Left cardiac atrium (tissue), 4 donors: ENCODE measurements at places on chromosomes 7 and 10. TPM values are rescaled to one million over a fixed set of nuclear protein-coding genes. Genes with fewer than 3 reads are reported as not detected.

The CLCN1 gene
- not detected for total RNA-seq

The OR6B1 gene
- not detected for total RNA-seq

The ABLIM1 gene
- total RNA-seq, result 292 TPM

GRCh38 chr10:104957178-104957841, 316.2 kb downstream of the SORCS3 start:
- DNase-seq, result no peak

DNA sequence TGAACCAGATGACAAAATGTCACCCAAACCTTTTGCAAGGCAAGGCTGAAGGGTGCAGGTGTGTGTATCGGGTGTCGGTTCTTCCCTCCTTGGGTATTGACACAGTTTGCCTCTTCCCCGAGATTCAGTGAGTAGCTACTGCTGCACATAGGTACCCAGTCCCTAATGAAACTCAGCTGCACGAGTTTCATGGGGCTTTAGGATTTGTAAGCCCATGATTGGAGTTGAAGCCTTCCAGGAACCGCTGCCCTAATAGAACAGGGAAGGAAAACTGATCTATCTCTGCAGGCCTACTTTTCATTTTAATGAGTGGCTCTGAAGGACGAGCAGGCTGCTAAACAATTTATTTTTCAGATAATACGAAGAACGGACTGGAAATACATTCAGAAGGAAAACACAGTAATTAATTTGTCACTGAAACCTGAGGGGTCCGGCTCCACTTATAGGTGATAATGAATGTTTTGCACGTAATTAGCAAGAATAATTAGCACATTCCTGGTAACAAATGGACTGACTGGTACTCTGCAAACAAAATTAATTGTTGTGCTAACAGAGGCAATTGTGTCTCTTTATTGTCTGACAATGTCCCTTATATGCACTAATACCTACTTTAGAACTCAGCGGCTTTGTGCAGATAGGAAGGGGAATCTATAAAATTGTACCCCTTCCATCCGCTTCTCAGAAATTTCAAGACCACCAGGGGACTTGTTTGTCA, 49.6 kb upstream of the FZD8 start:
- no peak for DNase-seq

GRCh38 chr10:77715088-77715487, 77.5 kb upstream of the KCNMA1 start:
- DNase-seq, result no peak

GRCh38 chr7:44326261-44327125, 1.1 kb upstream of the CAMK2B start:
- no peak for DNase-seq

DNA sequence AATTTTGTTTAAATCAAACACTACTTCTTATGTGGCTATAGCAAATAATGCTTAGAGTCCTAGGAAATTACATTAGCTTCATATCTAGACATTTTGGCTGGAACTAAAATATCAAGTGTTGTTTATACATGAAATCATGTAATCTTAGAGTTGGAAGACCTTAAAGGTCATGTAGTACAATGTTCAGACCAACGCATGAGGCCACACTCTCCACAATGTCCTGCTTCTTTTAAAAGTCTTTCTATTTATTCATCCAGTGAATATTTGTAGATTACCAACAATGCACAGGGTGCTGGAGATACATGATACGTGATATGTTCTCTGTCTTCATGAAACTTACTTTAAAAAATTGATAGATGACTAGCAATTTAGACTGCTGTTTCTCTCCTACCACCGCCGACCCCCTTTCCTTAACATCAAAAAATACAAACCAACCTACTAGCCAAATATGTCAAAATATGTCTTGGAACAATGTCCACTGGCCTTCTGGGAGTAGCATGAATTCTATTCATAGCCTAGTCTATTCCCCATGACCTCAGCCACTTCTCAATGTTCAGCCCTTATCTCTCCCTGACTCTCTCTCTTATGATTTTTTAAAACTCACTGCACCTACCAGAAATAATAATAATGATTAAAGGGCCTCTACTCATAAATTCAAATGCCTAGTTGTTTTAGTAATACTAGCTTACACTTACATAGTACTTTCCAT, 59.5 kb upstream of the CAV2 start:
- no peak for DNase-seq

GRCh38 chr7:39733881-39734632, 110.7 kb downstream of the RALA start:
- no peak for DNase-seq

- DNase-seq, result no peak
Measured at GRCh38 chr7:82210416-82211184, 233.0 kb downstream of the CACNA2D1 start.

GRCh38 chr10:107451047-107451446, 286.5 kb upstream of the SORCS1 start:
- no peak for DNase-seq

- no peak for DNase-seq
Measured at GRCh38 chr7:116380025-116380424, 119.5 kb upstream of the CAV2 start.

DNA sequence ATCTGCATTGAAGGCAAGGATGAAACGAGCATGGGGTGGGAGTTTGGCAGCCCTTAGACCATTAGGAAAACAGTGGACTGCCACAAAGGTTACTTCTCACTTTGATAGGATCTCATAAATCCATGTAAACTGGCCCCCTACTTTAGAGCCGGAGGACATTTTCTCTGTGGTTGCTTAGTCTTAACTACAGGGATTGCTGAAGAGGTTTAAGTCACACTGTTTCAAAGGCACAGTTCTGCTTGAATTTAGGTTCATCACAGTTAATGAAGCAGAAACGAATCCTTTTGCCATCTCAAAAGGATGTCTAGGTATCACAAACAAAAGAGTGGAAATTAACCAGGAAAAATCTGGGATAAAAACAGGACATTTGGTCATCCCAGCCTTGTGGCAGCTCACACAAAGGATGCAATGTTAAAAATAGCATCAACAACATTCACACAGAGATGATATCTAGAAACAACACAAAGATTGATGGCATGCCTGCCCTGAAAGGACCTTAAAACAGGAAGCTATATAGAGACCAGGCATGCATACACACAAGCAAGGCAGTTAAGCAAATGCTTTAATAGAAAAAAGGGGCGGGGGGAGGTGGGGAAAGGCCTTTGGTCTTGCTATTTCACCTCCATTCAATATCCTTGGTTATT, 74.0 kb downstream of the DOCK4 start:
- DNase-seq, result no peak
